ENCODE measurements at places on chromosomes 11 and 22.
A peak's percentile ranks its signal among the peaks of the same experiment; 100 is the strongest.

DNA sequence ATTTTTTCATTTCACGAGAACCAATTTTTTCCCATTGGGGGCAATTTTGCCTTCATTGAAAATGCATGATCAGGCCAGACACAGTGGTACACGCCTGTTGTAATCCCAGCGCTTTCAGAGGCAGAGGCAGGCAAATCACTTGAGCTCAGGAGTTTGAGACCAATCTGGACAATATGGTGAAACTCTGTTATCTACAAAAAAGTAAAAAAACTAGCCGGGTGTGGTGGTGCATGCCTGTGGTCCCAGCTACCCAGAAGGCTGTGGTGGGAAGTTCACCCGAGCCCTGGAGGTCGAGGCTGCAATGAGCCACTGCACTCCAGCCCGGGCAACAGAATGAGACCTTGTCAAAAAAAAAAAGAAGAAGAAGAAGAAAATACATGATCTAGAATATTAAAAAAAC, 19.2 kb upstream of the UPK3A start:
- H3K27me3 ChIP-seq = peaks cover 12% of the 10 kb centered on the region
- H3K36me3 ChIP-seq = no peaks in the 10 kb centered on the region
- H3K4me3 ChIP-seq = no peak overlapping the region
- no peak for DNase-seq

DNA sequence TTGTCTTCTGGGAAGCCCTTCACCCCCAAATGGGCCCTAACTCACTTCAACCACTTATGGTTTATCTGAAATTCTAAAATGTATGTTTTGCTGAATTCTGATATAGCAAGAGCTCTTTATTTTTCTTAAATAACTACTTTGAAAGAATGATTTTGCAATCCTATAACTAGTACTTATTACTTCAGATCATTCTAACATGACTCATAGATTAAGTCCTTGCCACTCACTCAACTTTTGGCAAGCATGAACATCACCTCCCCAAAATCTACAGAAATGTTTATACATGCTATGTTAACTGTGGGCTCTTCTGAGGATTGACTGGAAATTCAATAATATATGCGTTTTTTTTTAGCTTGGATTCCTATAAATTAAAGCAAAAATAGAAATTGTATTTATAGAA, 367.4 kb upstream of the FAT3 start:
- no peaks in the 10 kb centered on the region for H3K27me3 ChIP-seq
- H3K27ac ChIP-seq = no peak overlapping the region
- no peaks in the 10 kb centered on the region for H3K4me1 ChIP-seq
- H3K4me3 ChIP-seq = no peak overlapping the region

DNA sequence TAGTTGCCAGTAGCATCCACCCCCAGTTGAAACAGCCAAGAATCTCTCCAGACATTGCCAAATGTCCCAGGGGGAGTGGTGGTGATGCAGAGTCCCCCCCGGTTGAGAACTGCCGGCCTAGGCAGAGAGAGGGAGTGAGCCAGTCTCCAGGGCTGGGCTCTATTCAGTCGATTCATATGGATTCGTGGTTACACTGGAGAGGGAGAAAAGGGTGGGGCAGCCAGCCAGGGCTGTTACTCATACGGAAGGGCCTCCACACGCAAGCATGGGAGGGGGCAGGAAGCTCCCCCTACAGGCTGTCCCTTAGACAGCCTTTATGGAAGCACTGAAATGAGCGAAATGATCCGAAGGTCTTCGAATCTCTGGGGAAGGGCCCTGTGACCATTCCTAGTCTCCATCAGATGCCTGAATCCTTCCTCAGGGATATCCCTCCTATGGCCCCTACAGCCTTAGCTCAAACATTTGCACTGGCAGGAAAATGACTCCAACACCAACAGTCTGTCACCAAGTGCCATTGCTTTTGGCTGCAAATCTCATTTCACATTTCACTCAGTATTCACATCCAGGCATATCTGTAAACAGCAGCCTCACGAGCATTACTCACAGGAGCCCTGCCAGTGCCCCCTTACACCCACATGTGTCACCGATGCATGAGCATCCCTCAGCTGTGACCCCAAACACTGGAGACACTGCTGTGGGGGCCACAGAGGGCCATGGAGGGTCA, 18.4 kb upstream of the TLCD5 start:
- no peak overlapping the region for H3K4me3 ChIP-seq
- no peak overlapping the region for H3K27ac ChIP-seq
- DNase-seq = no peak

DNA sequence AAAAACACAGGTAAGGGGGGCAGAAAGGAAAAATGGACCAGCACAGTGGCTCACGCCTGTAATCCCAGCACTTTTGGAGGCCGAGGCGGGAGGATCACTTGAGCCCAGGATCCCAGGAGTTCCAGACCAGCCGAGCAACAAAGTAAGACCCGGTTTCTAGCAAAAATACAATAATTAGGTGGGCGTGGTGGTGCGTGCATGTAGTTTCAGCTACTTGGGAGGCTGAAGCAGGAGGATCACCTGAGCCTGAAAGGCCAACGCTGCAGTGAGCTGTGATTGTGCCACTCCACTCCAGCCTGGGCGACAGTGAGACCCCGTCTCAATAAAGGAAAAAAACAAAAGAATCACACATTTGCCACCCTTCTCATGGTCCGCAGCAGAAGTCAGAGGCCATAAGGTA, 519.4 kb downstream of the BRD1 start:
- no peak overlapping the region for H3K4me3 ChIP-seq
- no peak overlapping the region for H3K27ac ChIP-seq

- H3K4me1 ChIP-seq = peaks cover 4% of the 10 kb centered on the region
- H3K36me3 ChIP-seq = no peaks in the 10 kb centered on the region
- no peaks in the 10 kb centered on the region for H3K27me3 ChIP-seq
- DNase-seq = no peak
- no peak overlapping the region for H3K4me3 ChIP-seq
- no peak overlapping the region for H3K27ac ChIP-seq
These were observed 18.0 kb downstream of the PHLDA2 start for GRCh38 chr11:2911088-2911784.

DNA sequence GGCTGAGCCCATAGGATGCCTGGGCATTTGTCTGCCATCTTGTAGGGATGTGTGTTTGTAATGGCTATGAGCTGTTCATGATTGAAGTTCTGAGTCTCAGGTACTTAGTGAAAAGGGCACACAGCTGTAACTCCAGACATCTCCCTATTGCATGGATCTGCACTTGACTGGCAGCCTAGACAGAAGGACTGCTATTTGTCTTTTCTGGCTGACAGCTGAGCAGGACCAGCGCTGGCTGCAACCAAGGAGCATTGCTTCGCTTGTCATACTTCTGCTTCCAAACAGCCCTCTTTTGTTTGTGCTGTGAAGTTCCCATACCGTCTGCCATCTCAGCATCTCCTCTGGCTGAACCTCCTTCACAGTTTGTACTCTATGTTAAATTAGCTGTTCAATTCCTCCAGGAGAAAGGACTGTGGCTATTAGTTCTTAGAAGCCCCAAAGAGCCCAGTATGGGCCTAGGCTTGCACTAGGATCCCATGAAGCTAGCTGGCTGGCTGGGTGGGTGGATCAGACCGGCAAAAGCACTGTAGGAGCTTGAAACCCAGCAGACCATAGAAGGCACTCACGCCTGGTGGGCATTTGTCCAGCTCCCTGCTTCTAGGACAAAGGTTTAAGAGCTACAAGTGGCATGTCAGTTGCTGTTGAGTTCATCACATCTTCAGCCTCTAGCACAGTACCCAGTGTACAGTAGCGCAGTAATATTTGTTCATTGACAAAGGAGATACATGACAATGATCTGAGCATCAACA, 20.4 kb downstream of the HIRA start:
- no peak for DNase-seq
- H3K36me3 ChIP-seq = peaks cover 48% of the 10 kb centered on the region
- no peaks in the 10 kb centered on the region for H3K27me3 ChIP-seq
- H3K27ac ChIP-seq = no peak overlapping the region
- no peak overlapping the region for H3K4me3 ChIP-seq

GRCh38 chr11:76574406-76574805, 96.1 kb downstream of the LRRC32 start:
- no peak overlapping the region for H3K27ac ChIP-seq
- no peak overlapping the region for H3K4me3 ChIP-seq
- DNase-seq = no peak

GRCh38 chr11:116276051-116277044, 496.4 kb downstream of the BUD13 start:
- DNase-seq = peak; percentile 91
- no peaks in the 10 kb centered on the region for H3K27me3 ChIP-seq
- peak overlapping the region; percentile 25 for H3K4me3 ChIP-seq
- H3K27ac ChIP-seq = no peak overlapping the region
- no peaks in the 10 kb centered on the region for H3K4me1 ChIP-seq

DNA sequence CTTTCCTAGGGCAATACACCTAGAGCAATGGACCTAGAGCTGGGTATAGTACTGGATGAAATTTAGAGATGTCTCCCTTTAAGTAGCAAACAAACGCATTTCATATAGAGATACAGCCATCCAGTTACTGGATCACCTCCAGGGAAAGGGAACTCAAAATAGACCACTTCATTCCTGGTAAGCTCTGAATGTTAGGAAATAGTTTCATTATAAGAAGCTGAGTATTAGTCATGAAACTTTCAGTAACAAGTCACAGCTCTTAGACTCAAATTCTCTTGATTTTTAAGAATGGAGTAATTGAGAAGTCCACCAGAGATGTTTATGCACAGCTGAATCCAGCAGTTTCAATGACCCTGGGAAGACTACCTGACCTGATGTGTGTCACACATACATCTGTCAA, 221.9 kb downstream of the FAM76B start:
- no peak for DNase-seq
- H3K4me1 ChIP-seq = no peaks in the 10 kb centered on the region
- H3K4me3 ChIP-seq = no peak overlapping the region
- H3K27me3 ChIP-seq = no peaks in the 10 kb centered on the region
- no peak overlapping the region for H3K27ac ChIP-seq

GRCh38 chr11:11813288-11813962, 28.3 kb upstream of the USP47 start:
- peaks cover 11% of the 10 kb centered on the region for H3K4me1 ChIP-seq
- no peaks in the 10 kb centered on the region for H3K36me3 ChIP-seq
- H3K27me3 ChIP-seq = no peaks in the 10 kb centered on the region
- H3K4me3 ChIP-seq = no peak overlapping the region
- H3K27ac ChIP-seq = no peak overlapping the region

- no peak overlapping the region for H3K4me3 ChIP-seq
- H3K27ac ChIP-seq = no peak overlapping the region
- no peaks in the 10 kb centered on the region for H3K27me3 ChIP-seq
- DNase-seq = no peak
These were observed 1413.5 kb upstream of the RAG2 start for GRCh38 chr11:38011496-38011895.

DNA sequence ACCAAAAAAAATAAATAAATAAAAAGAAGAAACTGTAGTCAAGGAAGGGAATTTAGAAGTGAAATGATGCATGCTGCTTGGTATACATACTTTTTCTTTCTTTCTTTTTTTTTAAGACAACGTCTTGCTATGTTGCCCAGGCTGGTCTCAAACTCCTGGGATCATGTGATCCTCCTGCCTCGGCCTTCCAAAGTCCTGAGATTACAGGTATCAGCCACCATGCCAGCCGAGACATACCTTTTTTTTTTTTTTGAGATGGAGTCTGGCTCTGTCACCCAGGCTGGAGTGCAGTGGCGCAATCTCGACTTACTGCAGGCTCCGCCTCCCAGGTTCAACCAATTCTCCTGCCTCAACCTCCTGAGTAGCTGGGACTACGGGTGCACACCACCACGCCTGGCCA, 21.7 kb upstream of the ARRB1 start:
- DNase-seq = no peak
- H3K27ac ChIP-seq = no peak overlapping the region
- no peaks in the 10 kb centered on the region for H3K27me3 ChIP-seq

- no peaks in the 10 kb centered on the region for H3K27me3 ChIP-seq
- no peak overlapping the region for H3K4me3 ChIP-seq
- no peak overlapping the region for H3K27ac ChIP-seq
- H3K4me1 ChIP-seq = no peaks in the 10 kb centered on the region
These were observed 589.6 kb downstream of the TBC1D22A start for GRCh38 chr22:47351836-47352579.
